SK-MEL-5 (cell line): ENCODE measurements at places on chromosomes 2 and 18.

DNA sequence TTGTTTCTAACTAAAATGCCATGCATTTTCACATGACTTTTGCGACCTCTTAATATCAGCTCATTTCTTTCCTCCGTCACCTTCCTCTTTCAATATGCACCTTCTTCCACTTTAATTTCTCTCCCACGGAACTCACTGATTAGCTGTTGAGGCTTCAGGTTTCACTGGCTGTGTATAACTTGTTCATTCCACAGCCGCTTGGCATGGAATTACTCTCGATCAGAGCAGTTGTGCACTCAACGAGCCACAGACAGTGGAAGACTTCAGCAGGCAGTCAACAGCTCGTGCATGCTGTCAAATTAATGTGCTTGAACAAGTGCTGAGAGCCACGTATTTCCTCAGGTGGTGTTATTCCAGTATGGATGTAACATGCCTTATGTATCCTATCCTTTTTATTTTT is 491.2 kb upstream of the DDX18 start:
- DNase-seq, result no peak

DNA sequence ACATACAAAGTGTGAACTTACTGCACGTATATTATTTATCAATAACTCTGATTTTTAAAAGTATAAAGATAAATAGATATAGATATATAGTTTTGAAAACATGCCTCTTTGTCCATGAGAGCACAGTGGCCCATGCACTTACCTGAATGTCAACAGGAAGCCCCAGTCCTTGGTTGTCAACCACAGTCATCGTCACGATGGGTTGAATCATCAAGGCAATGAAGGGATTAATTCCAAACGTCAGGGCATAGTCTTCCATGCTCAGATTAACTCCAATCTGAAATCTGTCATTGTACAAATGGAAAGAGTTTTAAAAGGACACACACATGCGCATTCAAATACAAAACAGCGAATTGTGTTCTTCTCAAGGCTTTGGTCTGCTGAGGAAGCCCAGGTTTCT is 15.5 kb downstream of the SCYGR4 start:
- peak; percentile 89 for DNase-seq

- no peak for DNase-seq
Observed at GRCh38 chr2:57725337-57725947, 321.2 kb upstream of the VRK2 start.

DNA sequence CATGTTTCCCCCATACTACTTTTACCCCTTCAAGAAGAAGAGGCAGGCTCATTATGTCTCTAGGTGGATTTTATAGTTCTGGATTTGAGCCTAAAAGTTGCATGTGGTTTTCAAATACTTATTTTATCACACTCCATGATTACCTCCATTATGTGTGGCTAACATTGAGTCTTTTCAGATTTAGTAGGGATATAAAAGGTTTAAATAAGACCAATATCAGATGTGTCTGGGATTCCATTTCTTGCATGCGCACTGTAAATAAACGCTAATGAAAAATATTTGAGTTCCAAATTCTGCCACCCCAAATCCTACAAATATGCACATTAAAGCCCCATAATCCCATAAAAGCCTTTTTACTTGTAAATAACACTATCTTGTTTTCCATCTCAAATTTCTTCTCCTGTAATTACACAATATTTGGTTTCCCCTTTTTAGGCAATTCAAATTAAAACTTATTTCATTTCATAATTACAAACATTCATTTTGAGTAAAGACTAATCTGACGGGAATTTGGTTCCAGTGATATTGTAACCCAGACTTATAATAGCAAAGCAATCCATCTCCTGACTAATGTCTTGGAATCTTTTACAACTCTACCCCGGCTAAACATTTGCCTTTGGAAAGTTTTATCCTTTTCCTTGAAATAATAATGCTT is 600.0 kb downstream of the SLC4A3 start:
- no peak for DNase-seq

DNA sequence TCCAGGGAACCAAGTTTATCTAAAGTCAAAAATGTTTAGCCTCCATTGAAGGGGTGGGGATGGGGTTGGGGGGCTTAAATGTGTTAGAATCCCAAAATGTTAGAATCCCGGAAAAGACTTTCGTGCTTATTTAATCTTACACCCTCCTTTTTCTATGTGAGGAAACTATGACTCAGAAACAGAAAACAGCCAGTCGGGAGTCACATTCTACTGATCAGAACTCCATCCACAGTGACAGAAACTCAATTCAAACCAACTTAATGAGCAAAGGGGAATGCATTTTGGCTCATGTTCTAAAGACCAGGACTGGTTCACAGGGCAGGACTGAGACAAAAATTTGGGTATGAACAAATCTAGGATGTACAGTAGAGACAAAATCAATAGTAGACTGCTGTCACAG is 31.9 kb upstream of the AFTPH start:
- no peak for DNase-seq

DNA sequence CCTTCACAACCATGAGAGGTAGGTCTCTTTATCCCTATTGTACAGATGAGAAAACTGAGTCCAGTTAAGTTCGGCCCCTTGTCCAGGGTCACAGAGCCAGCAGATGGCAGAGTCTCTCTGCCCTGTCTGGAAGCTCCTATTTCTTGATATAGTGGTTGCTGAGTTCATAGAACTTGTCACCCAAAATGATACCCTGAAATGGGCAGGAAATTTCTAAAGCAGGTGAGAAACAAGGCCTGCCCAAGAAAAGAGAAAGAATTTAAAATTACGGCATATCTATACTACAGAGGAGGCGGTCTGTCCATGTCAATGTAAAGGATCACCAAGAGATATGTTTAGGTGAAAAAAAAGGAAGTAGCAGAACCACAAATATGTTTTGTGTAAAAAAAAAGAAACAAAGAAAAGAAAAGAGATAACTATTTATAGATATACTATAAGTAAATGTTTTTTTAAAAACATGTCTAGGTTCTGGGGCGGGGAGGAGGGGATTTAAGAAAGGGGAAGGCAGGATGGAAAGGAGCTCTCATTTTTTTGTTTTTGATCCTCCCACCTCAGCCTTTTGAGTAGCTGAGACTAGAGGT is 39.8 kb downstream of the MYO7B start:
- DNase-seq, result no peak

GRCh38 chr2:45778720-45779171 is 127.3 kb downstream of the PRKCE start:
- peak; percentile 77 for DNase-seq

DNA sequence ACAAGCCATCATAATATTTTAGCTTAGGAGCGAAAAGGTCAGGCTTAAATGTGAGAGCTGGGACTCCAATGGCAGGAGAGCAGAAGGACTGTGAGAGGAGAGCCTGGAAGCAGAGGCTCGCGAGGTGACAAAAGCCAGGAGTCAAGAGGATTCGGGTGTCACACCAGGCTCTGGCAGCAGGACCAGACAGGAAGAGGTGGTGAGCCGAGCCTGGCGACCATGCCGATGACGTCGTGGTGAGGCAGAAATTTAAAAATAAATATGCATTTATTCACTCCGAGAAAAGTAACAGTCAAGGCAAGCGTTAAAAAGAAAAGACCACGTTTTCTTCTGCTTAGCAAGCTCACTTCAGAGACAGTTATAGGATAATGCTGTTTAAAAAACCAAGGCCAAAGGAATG is 31.3 kb upstream of the ZNF236 start:
- no peak for DNase-seq

DNA sequence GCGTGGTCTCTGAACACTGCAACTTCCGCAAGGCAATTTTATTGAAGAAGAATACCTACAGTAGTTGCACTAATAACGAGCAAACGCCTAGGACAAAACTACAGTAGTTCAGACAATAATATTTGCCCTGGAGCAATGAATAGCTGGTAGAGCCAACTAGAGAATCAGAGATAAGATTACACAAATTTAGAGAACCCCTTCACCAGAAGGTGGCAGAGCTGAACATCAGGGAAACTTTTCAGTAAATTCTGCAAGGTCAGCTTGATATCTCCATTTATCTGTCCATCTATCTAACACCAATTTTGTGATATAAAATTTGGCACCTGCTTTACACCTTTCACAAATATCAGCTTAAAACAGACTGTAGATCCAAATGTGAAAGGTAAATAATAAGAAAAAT is 43.8 kb downstream of the CDH19 start:
- peak; percentile 89 for DNase-seq

- DNase-seq, result peak; percentile 16
Observed at GRCh38 chr2:188378371-188378950, 86.8 kb downstream of the GULP1 start.

DNA sequence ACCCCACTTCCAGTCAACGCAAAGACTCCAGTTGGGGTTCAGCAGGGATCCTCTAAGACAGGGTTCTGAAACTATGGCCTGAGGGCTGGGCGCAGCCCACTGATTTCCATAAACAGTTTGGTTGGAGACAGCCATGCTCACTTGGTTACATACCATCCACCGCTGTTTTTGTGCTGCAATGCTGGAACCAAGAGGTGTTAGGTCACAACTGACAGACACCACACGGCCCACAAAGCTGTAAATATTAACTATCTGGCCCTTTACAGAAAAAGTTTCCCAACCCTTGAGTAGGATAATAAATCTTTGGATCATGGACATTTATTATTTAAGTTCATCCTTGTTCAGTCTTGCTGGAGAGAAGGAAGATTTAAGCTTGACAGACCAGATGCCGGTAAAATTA is 8.4 kb upstream of the CD226 start:
- no peak for DNase-seq

GRCh38 chr18:45197526-45197970 is 417.7 kb upstream of the SLC14A2 start:
- DNase-seq, result peak; percentile 99

DNA sequence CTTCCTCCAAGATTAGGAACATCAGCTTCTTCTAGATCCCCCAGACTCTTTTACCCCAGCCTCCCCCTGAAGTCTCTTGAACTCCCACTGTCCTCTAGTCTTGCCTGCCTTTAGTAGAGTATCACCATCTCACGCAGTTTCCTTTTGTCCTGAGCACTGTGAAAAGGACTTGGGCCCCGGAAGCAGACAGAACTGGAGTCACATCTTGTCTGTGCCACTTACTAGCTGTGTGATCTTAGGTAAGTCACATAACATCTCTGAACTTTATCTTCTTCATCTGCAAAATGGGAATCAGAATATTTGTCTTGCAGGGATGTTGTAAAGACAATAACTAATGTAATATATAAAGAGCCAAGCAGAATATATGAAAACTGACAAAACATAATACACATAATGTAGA is 8.4 kb upstream of the TRABD2A start:
- DNase-seq, result no peak
